ENCODE measurements at places on chromosomes 11 and 22.

- DNase-seq: no peak
Measured at GRCh38 chr11:2268729-2269600, 1.4 kb downstream of the ASCL2 start.

DNA sequence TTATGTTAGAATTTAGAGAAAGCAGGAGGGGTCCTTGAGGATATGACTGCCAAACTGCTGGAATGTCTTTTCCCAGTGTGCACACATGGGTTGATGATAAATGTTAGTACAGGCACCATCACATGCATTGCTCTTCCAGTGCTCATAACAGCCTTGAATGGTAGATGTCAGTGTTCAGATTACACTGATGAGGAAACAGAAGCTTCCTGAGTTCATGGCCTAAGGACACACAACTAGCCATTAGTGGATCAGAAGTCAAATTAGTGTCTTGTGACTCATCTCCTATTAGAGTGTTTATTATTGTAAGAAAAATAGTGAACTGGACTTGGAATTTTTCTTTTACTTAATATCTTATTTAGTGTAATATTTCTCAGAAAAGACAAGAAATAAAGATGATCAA lies 241.5 kb downstream of the DDX10 start:
- no peak for DNase-seq

GRCh38 chr22:36492109-36492508 lies 10.7 kb upstream of the TXN2 start:
- no peak for DNase-seq

- no peak for DNase-seq
Measured at GRCh38 chr11:35380603-35381002, 38.8 kb downstream of the SLC1A2 start.

DNA sequence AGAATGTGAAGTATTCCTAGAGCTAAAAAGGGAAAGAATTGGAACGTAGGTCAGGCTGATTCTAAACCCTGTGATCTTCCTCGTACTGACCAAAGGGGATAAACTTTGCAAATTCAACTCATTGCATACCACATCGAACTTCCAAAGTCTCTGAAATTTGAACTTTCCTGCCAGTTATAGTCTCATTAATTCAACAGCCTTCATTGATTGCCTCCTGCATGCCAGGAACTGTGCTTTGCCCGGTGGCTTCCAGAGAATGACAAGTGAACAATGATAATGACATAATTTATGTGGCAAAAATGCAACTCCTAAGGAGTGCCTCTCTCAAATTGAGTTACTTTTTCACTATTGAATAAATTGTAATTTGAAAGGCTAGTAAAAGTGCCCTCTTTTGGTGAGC lies 107.7 kb upstream of the LDLRAD3 start:
- no peak for DNase-seq

GRCh38 chr11:20050551-20051333 lies 109.5 kb downstream of the DBX1 start:
- no peak for DNase-seq

DNA sequence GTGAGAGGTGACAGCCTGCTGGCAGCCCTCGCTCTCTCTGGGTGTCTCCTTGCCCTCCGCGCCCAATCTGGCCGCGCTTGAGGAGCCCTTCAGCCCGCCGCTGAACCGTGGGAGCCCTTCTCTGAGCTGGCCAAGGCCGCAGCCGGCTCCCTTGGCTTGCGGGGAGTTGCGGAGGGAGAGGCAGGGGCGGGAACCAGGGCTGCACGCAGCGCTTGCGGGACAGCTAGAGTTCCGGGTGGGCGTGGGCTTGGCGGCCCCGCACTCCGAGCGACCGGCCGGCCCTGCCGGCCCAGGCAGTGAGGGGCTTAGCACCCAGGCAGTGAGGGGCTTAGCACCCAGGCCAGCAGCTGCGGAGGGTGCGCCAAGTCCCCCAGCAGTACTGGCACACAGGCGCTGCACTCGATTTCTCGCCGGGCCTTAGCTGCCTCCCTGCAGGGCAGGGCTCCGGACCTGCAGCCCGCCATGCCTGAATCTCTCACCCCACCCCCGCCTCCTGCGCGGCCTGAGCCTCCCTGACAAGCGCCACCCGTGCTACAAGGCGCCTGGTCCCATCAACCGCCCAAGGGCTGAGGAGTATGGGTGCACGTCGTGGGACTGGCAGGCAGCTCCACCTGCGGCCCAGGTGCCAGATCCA lies 1526.1 kb downstream of the FAM181B start:
- DNase-seq: no peak

DNA sequence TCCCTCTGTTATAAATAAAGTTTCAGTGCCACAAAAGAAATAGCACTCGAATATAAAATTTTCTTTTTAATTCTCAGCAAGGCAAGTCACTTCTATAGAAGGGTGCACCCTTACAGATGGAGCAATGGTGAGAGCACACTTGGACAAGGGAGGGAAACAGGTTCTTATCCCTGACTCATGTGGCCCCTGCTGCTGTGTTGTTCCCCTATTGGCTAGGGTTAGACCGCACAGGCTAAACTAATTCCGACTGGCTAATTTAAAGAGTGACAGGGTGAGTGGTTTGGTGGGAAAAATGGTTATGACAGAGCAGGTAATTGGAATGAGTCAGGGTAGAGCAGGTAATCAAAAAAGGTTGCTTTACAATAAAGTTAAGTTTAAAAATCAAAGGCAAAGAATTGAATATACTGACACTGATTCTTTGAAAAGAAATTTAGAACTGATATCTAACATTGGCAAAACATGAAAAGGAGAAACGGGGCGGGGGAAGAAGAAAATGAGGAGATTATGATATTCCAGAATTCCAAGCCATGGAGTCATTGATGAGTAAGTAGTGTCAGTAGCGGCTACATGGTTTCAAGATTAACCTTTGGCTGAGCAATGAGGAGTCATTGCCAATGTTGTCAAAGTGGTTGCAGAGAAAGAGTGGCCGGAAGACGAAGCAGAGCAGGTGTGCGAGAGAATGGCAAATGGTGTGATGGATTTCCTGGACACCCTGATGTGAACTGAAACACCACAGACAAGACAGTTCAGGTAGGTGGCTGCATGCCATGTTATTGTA lies 48.4 kb upstream of the MRGPRX1 start:
- DNase-seq: no peak

GRCh38 chr11:8032576-8033304 lies 45.6 kb downstream of the EIF3F start:
- DNase-seq: no peak

DNA sequence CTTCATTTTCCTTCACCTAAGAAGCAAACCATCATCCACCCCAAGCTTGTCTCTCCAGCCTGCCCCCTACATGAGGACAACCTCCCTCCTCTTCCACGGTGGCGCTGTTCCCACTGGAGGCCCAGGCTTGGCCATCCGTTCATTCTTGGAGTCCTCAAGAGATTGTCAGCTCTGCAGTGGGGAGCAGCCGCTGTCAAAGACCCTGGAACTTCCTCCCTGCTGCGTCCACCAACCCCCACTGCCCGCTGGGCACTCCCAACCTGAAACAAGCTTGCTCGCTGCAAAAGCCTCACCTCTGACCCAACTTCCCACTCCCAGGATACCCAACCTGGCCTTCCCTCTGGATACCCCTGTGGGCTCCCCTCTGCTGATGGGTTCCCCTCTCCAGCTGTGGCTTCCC lies 10.4 kb upstream of the CD81 start:
- no peak for DNase-seq

- no peak for DNase-seq
Measured at GRCh38 chr22:42800451-42801251, 56.4 kb downstream of the ARFGAP3 start.

DNA sequence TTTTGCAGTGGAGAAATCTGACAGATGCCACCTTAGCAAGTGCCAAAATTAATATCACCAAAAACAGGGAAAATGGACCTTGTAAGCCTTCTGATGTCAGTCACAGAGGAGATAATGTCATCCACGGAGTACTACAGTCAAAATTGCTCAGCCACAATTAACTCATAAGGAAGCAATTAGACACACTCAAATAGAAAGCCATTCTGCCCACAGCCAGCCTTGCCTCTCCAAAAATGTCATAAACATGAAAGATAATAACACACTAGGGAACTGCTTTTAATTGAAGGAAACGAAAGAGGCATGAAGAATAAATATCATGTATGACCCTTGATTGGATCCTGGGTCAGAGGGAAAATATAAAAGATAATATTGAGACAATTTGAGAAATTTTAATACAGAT lies 505.6 kb upstream of the API5 start:
- no peak for DNase-seq

DNA sequence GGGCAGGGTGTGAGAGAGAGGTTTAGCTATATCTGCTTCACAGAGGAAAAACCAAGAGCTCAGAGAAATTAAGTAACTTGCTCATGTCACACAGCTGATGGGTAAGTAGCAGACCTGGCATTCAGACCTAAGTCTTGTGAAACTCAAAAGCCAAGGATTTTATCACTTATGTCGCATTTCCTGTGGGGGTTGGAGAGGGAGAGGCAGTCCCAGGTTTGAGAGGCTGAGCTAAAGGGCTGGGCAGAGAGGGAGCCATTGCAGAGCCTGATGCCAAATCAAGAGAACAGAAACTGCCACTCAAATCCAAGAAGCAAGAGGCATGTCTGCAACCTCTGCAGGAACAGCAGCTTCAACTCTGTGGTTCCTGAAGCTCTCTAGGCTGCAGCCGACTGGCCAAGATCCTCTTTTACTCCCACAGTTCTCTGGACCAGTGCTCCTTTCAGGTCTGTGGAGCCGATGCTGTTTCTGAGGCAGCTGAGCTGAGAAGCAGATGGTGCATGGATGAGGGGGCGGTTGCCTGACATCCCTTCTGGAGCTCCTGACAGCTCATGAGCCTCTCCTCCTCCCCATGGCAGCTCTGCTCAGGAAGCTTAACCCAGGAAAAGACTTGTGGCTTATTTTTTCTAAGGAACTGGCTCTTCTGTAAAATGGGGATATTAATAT lies 47.6 kb upstream of the NAV2 start:
- no peak for DNase-seq

- DNase-seq: peak; percentile 67
Measured at GRCh38 chr11:17516551-17517150, 27.6 kb downstream of the USH1C start.

DNA sequence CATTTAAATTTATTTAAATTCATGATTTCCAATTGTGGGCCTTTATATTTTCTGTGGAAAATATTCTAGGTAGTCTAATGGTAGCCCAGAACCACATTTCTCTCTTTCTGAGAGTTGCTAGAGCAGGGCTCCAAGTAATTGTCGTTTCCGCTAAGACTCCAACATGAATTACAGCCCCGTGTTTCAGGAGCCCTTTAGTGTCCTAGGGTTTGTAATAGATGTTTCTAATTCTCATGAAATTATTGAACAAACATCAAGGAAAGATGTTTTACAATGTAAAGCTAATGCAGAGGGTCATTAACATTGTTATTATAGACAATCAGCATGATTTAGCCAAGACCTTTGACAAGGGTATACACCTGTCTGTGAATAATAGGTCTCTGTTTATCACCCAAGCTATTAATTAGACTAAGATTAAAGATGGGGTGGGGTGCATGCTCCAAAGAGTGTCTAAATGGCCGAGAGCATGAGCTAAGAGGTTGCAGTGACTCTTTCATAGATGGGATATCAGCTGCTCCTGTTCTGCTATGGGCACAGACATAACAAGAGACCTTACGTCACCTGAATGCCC lies 81.8 kb upstream of the NTM start:
- DNase-seq: no peak

DNA sequence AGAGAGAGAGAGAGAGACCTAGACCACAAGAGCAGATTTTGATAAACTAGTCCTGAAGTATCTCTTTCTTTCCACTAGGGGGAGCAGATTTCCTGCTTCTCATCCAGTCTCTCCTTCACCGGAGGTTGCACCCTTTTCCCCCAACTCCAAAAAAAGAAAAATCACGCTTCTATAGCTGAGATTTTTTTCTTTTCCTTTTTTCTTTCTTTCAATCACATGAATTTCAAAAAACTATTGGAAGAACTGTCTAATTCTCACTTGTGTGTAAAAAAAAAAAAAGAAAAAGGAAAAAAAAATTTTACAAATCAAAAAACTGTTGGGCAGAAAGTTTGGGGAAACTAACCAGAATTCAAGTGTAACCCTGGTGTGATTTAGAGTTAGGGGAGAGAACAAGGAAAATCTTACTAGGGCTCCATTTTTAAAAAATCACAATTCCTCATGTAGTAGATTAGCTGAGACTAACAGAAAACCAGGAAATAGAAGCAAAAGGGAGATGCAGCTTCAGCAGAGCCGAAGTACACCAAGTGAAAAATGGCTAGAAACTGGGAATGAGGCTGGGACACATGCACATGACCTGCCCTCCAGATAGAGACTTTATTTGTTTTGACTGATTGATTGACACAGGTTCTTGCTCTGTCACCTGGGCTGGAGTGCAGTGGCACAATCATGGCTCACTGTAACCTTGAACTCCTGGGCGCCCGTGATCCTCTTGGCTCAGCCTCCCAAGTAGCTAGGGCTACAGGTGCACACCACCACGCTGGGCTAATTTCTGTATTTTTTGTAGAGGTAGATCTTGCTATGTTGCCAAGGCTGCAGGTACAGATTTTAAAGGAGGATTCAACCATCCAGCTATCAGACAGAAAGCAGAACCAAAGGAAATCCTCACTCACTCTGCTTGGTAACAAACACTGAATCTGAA lies 27.1 kb downstream of the SDHD start:
- no peak for DNase-seq

DNA sequence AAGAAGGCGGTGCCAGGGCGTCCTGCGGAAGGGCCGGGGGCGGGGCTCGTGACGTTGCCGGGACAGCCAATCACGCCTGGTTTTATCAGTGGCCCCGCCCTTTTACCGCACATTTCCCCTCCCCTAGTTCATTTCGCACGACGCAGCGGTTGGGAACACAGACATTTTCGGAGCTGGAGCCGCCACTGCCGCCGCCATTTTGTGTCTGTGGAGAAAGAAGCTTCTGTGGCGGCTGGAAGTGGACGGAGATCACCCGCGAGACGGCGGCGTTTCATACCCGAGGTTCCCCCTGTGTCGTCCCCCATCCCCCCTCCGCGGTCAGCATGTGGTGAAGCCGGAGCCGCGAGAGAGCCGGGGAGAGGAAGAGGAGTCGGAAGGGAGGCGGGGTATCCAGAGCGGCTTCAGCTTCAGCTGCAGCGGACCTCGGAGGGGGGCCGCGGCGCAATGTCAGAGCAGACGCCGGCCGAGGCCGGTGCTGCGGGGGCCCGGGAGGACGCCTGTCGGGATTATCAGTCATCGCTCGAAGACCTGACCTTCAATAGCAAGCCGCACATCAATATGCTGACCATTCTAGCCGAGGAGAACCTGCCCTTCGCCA lies at the start of gene PCF11:
TSS of gene PCF11 (plus strand) at position 136 of the 598 bp plus-strand sequence. CDS start at position 445, 309 bp downstream.
- no peak for DNase-seq

DNA sequence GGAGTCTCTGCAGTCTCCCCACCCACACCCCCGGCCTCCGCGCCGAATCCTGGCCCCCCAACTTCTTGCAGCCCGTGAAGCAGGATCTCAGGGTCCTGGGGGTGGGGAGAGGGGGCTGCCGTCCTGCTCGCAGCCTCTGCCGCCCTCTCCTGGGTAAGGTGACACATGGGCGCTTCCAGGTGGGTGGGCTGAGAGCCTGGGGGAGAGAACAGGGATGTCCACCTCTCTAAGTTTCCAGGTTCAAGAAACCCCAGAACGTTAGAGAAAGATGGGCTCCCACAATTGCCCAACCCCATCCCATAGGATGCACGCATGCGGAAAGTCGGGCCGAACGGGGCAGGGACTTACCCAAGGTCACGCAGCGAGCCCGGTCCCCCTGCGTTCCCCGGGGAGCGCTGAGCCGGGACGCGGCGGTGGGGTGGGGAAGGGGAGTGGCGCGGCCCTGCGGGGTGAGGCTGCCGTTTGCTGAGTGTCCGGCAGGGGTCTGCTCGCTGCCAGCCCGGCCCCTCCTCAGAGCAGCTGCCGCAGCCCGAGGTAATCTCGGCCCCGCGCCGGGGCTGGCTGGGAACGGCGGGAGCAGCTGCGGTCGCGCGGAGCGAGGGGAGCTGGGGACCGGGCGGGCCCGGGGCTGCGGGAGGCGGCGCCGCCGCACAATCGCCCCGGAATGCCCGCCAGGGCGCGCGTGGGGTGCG lies 705 bp upstream of the CAPN1 start:
- no peak for DNase-seq
